ENCODE measurements at places on chromosomes 5 and 9. TPM values are rescaled to one million over a fixed set of nuclear protein-coding genes. Genes with fewer than 3 reads are reported as not detected.

- DNase-seq = no peak
Observed at GRCh38 chr5:57085306-57086081, 88.4 kb upstream of the GPBP1 start.

- DNase-seq = no peak
Observed at GRCh38 chr9:135108831-135109510, 21.5 kb downstream of the OLFM1 start.

DNA sequence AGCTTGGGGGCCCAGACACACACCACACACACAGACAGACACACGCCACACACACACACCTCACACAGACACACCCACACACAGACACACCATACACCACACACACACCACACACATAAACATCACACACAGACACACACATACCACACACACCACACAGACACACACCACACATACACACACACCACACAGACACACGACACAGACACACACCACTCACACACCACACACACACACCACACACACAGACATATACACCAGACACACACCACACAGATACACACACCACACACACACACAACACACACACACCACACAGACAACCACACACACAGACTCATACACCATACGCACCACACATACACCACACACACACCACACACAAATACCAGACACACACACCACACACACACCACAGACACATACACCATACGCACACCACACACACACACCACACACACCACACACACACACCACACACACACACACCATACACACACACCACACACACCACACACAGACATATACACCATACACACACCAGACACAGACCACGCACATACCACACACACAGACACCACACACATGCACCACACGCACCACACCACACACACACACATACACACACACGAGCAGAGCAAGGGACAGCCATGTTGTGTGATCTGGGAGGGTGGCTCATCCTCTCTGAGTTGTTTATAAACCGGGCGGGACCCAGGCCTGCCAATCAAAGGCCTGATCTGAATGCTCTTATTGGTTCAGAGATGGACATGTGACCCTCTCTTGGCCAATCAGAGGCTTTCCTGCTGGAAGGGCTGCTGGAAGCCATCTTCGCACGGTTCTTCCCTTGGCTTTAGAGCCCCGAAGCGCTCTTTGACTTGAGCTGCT, 148.3 kb downstream of the GAPVD1 start:
- no peak for DNase-seq

- DNase-seq = no peak
Observed at GRCh38 chr5:88396751-88397281, 128.2 kb upstream of the TMEM161B start.

- DNase-seq = no peak
Observed at GRCh38 chr9:134188386-134189144, 24.2 kb upstream of the RNU6ATAC start.

GRCh38 chr5:54117957-54118356, 192.4 kb downstream of the ARL15 start:
- no peak for DNase-seq

DNA sequence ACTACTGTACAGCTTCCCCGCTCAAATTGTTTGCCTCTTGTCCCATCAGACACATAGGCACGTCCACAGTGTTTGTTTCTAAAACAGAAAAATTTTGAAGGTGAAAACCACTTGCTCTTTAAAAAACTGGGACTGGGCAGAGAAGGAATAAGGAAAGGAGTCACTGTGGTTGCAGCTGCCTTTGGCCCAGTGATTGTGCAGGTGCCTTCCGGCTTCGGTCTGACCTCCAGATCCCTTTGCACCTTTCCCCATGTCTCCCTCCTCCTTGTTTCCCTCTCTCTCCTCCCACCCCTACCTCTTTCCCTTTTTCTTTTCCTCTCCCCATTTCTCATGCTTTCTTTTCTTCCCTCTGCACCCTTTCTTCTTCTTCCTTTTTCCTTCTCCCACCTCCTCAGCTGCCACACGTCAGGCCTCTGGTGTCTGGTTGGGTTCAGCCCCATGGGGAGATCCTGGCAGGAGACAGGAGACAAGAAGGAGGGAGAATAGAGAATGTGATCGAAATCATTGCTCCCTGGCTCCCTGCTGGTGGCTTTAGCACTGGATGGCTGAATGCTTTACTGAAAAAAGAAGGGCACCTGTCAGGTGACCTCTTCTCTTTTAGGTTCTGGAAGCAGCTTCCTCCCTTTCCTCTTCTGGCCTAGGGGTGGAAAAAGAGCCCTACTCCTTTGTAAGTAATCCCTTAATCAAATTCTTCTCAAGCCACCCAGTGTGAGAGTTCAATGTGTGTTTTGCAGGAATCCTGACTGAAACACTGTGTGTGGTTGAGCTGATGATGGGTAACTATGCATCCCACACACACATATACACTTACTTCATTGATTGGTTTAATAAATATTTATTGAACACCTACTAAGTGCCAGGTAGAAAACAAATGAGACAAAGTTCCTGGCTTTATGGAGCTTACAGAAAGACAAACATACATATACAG, 267.3 kb downstream of the MAST4 start:
- DNase-seq = no peak

DNA sequence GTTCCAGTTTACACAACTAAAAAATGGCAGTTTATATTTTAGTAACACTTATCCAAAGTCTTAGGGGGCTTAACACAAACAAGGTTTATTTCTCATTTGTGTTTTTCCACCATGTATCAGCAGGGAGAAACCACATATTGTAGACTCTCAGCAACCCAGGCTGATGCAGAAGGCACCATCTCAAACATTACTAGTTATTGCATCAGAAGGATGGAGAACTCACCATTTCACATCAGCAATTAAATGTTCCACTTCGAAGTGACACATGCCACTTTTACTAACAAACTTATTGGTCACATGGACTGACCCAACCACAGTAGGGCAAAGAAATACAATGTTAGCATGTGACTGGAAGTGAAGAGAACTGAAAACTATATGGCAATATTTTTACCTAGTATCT, 22.5 kb upstream of the SMC2 start:
- DNase-seq = no peak

GRCh38 chr5:138960145-138960692, 85.1 kb upstream of the LRRTM2 start:
- no peak for DNase-seq

DNA sequence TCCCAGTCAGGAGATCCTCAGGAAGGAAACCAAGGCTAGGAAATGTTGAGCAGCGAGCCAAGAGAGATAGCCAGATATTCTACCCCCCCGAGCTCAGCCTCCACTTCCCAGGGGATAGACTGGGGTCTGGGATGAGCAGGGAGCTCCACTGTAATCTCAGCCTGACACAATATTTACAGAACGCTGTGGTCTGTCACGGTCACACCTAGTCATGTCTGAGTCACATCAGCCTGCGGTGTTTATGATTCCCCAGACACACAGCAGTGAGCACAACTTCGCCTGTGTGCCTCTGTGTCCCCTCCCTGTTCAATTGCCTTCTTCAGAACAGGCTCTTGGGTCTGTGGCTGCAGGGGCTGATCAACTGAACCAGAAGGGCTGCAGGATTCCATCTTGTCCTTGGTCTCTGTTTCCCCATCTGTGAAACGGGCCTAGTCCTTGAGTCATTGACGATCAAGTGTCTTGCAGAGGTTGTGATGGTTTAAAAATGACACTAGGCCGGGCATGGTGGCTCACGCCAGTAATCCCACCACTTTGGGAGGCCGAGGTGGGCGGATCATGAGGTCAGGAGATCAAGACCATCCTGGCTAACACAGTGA, 8.6 kb upstream of the PRRX2 start:
- DNase-seq = no peak

DNA sequence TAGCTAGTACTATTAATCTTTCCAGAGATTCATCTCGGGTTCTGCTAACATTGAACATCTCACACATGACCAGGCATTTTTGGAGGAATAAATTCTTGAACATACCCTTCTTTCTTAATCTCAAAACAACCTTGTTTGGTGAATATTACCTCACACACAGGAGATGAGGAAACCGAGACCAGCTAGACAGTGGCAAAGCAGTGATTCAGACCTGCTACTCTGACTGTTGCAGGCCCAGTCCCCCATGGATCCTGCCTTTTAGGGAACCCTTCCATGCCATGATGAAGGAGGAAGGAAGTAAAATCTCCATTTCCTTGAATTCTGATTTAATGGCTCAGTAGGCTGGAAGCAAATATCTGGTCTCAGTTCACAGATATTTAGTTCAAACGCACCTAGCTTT, 2.6 kb downstream of the PCSK5 start:
- DNase-seq = no peak

DNA sequence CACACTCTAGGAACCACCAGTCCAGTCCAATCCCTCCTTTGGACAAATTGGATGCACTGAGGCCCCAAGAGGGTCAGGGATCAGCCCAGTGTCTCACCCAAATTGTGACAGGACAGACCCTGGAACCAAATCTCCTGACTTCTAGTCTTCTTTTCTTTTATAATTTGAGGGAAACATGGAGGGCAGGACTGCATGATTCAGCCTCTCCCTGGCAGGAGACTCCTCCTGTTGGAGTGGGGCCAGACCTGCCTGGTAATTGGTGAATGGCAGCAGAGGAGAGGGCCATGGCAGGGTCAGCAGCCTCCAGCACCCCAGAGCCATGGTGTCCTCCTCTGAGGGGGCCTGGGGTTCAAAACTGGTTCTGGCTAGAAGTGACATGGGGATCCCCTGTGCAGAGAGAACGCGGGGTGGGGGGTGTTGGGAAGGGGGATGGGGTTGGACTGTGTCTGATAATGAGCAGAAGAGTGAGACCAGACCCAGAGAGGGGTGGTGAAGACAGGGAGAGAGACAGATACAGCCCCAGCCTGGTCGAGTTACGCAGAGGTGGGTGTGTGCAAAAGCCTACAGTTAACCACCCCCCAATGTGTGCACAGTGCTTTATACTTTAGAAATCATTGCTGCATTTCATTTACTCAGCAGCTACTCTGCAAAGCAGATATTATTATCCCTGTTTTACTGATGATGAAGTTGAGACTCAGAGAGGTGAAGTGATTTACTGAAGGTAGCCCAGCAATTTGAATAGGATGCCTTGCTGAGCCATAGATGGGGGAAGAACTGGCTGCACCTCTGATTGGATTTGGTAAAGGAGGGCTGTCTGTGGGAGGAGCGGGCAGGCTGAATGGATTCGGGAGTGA, 3.8 kb upstream of the SYNPO start:
- DNase-seq = no peak

GRCh38 chr9:20611691-20612287, 10.5 kb downstream of the MLLT3 start:
- DNase-seq = no peak

GRCh38 chr5:43256261-43256966, 56.8 kb downstream of the HMGCS1 start:
- DNase-seq = no peak

GRCh38 chr5:134122530-134122929, 8.0 kb downstream of the TCF7 start:
- no peak for DNase-seq

DNA sequence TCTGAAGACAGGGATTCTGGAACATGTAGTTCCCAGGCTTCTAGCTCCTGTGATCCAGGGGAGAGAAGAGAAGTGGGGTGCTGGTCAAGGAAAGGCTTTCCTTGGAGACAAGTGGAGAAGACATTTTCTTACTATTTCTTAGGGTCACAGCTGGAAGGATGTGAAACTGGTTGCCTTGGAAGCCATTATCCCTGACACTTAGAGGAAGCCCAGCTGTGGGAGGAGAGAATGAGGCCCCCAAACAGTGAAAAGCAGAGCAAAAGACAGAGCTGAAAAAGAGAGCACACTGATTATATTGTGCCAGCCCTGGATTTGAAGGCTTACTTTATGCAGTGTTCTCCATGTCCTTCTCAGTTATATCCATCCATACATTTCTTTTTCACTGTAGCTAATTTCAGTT, 17.5 kb upstream of the SHB start:
- no peak for DNase-seq

GRCh38 chr9:33114746-33115145, 38.3 kb upstream of the SMU1 start:
- no peak for DNase-seq

DNA sequence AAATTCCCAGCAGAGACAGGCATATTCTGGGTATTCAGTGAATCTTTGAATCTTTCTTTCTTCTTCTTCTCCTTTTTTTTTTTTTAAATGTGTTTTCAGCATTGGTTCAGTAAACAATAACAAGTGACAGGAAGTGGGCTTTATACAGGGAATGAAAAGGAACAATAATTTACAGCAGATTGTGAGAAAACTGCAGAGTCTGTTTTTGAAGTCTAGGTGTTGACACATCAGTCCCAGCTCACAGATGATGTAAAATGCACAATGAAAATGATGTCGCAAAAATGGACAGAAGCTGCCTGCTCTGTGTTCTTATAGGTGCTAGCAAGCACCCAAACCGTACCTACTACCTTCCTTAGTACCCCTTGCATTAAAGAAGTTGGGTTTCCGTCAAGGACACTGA, 38.8 kb downstream of the TNC start:
- no peak for DNase-seq

DNA sequence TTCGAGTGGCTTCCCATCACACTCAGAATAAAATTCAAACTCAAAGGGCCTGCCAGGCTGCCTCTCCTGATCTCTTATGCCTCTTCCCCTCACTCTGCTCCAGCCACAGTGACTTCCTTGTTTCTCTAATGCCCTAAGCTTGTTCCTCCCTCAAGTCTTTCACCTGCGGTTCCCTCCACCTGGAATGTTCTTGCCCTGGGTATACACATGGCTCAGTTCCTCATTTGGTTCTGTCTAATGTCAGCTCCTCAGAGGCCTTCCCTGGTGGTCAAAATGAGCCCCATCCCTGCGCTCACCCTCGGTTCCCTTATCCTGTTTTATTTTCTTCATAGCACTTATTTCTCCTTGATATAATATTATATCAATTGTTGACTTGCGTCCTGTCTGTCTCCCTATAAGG, 12.7 kb upstream of the CYSTM1 start:
- no peak for DNase-seq

GRCh38 chr5:133780619-133781280, 168.4 kb upstream of the FSTL4 start:
- no peak for DNase-seq

DNA sequence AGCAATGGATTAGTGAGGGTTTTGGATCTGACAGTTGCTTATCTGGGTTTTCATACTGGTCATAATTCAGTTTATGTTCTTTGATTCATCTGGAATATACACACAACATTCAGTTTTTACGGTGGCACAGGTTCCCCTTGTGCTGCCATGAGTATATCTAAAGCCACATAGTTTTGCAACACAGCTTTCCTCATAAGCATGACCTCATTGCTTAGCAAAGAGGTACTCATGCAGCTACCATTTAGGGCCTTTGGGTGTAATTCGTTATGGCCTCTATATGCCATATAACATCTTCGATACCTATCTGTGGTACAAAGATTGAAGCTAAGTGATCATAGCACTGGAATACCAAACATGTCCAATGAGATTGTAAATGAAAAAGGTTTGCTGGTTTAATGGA, 2.9 kb upstream of the RBM22 start:
- DNase-seq = no peak

Gene HARS1
- 58.2 TPM for polyA plus RNA-seq

Gene TMEM215
- 0.54 TPM for polyA plus RNA-seq

Gene OR1L6
- polyA plus RNA-seq = not detected

Gene GLRA1
- not detected for polyA plus RNA-seq

Gene SLC22A4
- 4.0 TPM for polyA plus RNA-seq

Gene PTGES2
- polyA plus RNA-seq = 44.1 TPM

Gene ARL10
- polyA plus RNA-seq = 12.2 TPM

Gene OR1J2
- polyA plus RNA-seq = not detected

Gene CARD6
- 1.2 TPM for polyA plus RNA-seq

Gene SPATA31A3
- not detected for polyA plus RNA-seq

Gene MSMP
- polyA plus RNA-seq = 0.77 TPM

Gene PCDHGA5
- 2.6 TPM for polyA plus RNA-seq

Gene PCSK5
- 11.8 TPM for polyA plus RNA-seq

Gene SNX30
- polyA plus RNA-seq = 9.3 TPM

Gene INSL6
- polyA plus RNA-seq = 0.63 TPM

Gene PCDHGB3
- polyA plus RNA-seq = 1.6 TPM

Measured in forelimb muscle (tissue), 1 donor.